ENCODE measurements at places on chromosomes 1 and 21. TPM values are rescaled to one million over a fixed set of nuclear protein-coding genes. Genes with fewer than 3 reads are reported as not detected.

- no peak overlapping the region for H3K27ac ChIP-seq
- peaks cover 8% of the 10 kb centered on the region for H3K4me1 ChIP-seq
- no peak for DNase-seq
- H3K4me3 ChIP-seq = no peak overlapping the region
- H3K36me3 ChIP-seq = no peaks in the 10 kb centered on the region
Observed at GRCh38 chr1:229094476-229095311, 176.2 kb upstream of the RAB4A start.

DNA sequence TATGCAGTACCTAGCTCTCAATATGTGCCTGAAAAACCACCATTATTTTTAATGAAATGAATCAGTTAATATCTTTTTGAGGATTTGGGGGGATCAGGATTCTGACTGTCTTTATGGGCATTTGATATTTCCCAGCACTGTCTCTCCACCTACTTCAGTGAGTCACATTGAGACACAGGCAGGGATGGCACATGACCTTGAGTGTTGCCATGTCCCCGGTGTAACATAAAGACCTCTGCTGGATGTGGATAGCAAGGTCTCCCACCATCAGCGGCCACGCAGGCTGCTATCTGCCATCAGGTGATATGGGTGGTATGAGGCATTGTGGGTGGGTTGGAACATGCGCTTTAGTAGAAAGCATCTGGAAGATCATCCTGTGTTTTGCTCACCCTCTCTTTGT lies 103.2 kb downstream of the RGL1 start:
- no peak overlapping the region for H3K27ac ChIP-seq
- H3K36me3 ChIP-seq = peaks cover 3% of the 10 kb centered on the region
- no peak overlapping the region for H3K4me3 ChIP-seq
- no peaks in the 10 kb centered on the region for H3K27me3 ChIP-seq

Gene SYTL1
- total RNA-seq = 39.6 TPM

- no peak overlapping the region for H3K4me3 ChIP-seq
- peaks cover 10% of the 10 kb centered on the region for H3K36me3 ChIP-seq
- H3K27ac ChIP-seq = no peak overlapping the region
Observed at GRCh38 chr1:147635342-147635741, 35.0 kb downstream of the ACP6 start.

Gene NBPF4
- 0.10 TPM for total RNA-seq

DNA sequence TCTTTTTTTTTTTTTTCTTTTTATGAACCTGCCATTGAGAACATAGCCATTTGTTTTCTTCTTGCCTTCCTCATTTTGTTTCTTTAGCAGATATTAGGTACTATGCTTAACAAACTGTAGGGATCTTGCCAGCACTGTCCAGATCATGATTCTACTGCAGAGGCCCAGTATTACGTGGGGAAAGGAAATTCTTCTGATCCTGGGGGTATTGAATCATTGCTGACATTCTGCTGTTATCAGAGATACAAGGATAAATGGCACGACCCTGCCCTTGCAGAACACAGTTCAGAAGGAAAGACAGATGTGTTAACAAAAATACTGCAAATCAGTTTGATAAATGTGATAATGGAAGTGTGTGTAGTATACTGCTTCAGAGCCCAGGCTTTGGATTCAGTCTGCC lies 56.2 kb downstream of the BTBD8 start:
- H3K27me3 ChIP-seq = no peaks in the 10 kb centered on the region
- no peak overlapping the region for H3K4me3 ChIP-seq
- H3K4me1 ChIP-seq = no peaks in the 10 kb centered on the region

Gene TRIM58
- 0.08 TPM for total RNA-seq

Gene ZMYM4
- total RNA-seq = 30.9 TPM

Gene SPATA46
- total RNA-seq = not detected

GRCh38 chr1:169900571-169900970 lies 6.9 kb upstream of the SCYL3 start:
- DNase-seq = no peak
- H3K4me1 ChIP-seq = peaks cover 12% of the 10 kb centered on the region
- no peak overlapping the region for H3K4me3 ChIP-seq
- H3K27me3 ChIP-seq = peaks cover 7% of the 10 kb centered on the region

GRCh38 chr1:94255476-94255875 lies 18.1 kb upstream of the ARHGAP29 start:
- H3K36me3 ChIP-seq = no peaks in the 10 kb centered on the region
- no peak overlapping the region for H3K4me3 ChIP-seq
- no peaks in the 10 kb centered on the region for H3K4me1 ChIP-seq
- H3K27me3 ChIP-seq = peaks cover 51% of the 10 kb centered on the region
- H3K27ac ChIP-seq = no peak overlapping the region
- no peak for DNase-seq

Gene ITPKB
- 30.7 TPM for total RNA-seq

DNA sequence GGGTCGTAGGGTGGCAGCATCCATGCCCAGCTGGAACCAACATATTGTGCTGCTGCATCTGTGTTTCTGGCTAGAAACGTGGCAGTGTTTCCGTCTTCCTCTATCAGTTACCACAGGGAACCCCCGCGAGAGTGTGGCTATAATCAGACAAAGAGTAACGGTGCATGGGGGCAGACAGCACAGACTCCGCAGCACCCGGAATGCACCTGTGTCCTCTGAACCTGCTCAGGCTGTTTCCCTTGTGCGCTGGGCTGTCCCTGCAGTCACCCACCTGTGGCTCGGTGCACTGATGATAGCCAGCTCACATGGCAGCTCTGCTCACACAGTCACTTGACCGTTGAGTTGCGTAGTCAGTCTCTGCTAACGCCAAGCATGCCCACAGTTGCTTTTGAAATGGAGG lies 11.4 kb upstream of the PCBP3 start:
- DNase-seq = no peak
- no peaks in the 10 kb centered on the region for H3K27me3 ChIP-seq
- H3K27ac ChIP-seq = no peak overlapping the region

Gene MMEL1
- total RNA-seq = 1.6 TPM

DNA sequence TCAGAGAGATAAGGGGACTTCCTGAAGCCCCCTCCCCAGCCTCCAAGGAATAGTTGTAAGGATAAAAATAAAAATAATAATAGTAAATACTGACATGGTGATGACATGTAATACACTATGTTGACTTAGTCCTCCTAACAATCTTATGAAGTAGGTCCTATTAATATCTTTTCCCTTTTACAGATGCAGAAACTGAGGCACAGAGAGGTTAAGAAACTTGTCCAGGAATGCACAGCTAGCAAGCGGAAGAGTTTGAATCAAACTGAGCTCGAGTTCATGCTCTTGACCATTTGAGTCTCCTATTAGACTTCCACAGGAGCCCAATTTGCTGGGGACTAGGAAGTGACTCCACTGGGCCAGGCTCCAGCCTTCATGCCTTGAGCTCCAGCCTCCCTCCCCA lies 194.8 kb downstream of the GRIK3 start:
- no peak for DNase-seq
- no peaks in the 10 kb centered on the region for H3K36me3 ChIP-seq
- no peak overlapping the region for H3K4me3 ChIP-seq

DNA sequence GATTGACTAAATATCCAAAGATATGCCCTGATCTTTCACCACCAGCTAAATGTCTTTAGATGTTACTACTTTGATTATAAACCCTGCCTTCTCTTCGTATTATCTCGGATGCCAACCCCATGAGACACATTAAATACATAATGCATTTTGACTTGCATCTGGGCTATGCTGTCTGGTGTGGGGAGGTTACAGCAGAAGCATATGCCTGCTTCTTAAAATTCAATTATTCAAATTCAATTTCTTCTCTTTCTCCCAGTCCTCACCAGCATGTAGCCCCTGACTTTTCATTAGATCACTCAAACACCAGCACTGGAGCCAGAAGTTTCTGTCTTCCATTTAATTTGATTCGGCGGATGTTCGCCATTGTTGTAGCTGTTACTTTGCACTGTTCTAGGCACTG lies 360.7 kb upstream of the CAMK1G start:
- no peak overlapping the region for H3K4me3 ChIP-seq
- no peaks in the 10 kb centered on the region for H3K36me3 ChIP-seq
- no peak for DNase-seq
- peaks cover 3% of the 10 kb centered on the region for H3K4me1 ChIP-seq
- no peak overlapping the region for H3K27ac ChIP-seq

DNA sequence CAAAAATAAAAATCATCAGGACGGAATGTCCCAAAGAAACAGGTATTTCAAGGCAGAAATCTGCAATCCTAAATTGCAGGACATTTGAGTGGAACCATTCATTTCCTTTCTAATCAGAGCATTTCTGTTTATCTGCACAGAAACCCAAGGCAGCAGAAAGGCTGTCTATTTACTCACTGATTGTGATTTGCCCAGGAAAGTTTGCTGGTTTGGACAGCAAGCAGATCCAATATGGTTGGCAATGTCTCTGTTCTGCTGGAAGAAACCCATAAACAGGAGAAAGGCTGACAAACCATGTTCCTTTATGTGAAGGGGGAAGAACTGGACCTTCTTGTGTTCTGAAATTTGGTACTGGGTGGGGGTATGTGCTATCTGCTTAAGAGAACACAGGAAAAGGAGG lies 120.1 kb downstream of the CLIC6 start:
- H3K4me1 ChIP-seq = peaks cover 8% of the 10 kb centered on the region
- H3K4me3 ChIP-seq = no peak overlapping the region
- H3K27ac ChIP-seq = no peak overlapping the region
- DNase-seq = no peak
- H3K27me3 ChIP-seq = no peaks in the 10 kb centered on the region

GRCh38 chr1:228416217-228416933 lies at the start of gene TRIM17:
TRIM17 (minus strand) TSS chr1:228416861; CDS start chr1:228415072, 1,789 bp downstream.
- H3K27ac ChIP-seq = peak within 1 kb of the TSS; percentile 79
- peak within 1 kb of the TSS; percentile 86 for H3K4me3 ChIP-seq
- peaks cover 7% of the 10 kb centered on the region for H3K4me1 ChIP-seq
- DNase-seq = peak; percentile 57
- H3K36me3 ChIP-seq = no peaks in the 10 kb centered on the region
- H3K27me3 ChIP-seq = peaks cover 30% of the 10 kb centered on the region

GRCh38 chr1:224745924-224746323 lies 129.8 kb downstream of the CNIH3 start:
- H3K27ac ChIP-seq = peak overlapping the region; percentile 85
- peak; percentile 42 for DNase-seq
- peaks cover 3% of the 10 kb centered on the region for H3K27me3 ChIP-seq
- peaks cover 40% of the 10 kb centered on the region for H3K4me1 ChIP-seq
- peaks cover 2% of the 10 kb centered on the region for H3K36me3 ChIP-seq

GRCh38 chr1:27391511-27392095 lies 819 bp upstream of the GPR3 start:
- peaks cover 7% of the 10 kb centered on the region for H3K4me1 ChIP-seq
- peak overlapping the region; percentile 84 for H3K4me3 ChIP-seq
- DNase-seq = peak; percentile 48

DNA sequence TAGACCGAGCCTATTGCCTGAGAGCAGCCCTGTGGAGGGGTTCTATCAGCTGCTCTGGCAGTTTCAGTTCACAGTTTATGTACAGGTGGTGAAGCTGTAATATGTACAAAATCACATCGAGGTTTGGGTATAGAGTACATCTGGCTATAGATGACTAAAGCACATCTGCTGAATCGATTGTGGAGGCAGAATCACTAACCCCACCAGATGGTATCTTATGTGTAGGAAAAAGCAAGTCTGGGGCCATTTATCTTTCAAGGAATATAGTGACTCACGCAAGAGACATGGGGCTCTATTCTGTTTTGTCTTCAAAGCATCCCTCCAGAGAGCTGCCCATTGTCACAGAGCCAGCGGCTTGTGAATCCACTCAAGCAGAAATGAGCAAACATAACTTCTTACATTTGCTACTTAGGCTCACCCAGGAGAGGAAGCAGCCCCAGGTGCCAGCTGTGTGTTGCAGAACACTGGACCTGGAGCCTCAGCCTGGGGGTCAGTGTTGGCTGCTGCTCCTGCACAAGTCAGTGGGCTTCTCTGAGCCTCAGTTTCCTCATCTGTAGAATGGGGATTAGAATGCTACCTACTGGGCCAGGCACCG lies 21.3 kb downstream of the MIIP start:
- no peak overlapping the region for H3K4me3 ChIP-seq
- H3K36me3 ChIP-seq = no peaks in the 10 kb centered on the region
- H3K4me1 ChIP-seq = peaks cover 8% of the 10 kb centered on the region
- H3K27me3 ChIP-seq = peaks cover 18% of the 10 kb centered on the region
- no peak for DNase-seq

Gene SH2D2A
- total RNA-seq = 186 TPM

Gene FLVCR1
- 9.6 TPM for total RNA-seq

- H3K27me3 ChIP-seq = no peaks in the 10 kb centered on the region
- H3K4me1 ChIP-seq = no peaks in the 10 kb centered on the region
- no peak overlapping the region for H3K27ac ChIP-seq
- no peak overlapping the region for H3K4me3 ChIP-seq
- no peaks in the 10 kb centered on the region for H3K36me3 ChIP-seq
Observed at GRCh38 chr1:33957854-33958253, 94.0 kb downstream of the HMGB4 start.

DNA sequence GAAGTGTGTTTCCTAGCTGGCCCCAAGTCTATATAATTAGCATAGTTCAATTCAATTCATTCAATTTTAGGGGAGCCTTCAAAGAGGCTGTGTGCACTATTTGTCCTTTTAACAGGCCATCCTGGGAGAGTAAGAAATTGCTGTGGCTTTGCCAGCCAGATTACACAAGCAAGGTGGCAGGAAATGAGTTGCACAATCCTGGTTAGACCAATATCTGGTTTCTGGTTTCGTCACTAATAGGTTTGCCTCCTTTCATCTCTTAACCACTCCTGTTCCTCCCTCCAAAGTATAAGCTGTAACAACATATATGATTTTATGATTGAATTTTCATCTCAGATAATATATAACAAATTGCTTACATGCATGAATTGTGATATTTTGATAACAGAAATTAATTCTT lies 84.1 kb upstream of the NEGR1 start:
- H3K36me3 ChIP-seq = no peaks in the 10 kb centered on the region
- H3K27ac ChIP-seq = no peak overlapping the region
- peak; percentile 7 for DNase-seq
- H3K4me3 ChIP-seq = no peak overlapping the region
- peaks cover 4% of the 10 kb centered on the region for H3K4me1 ChIP-seq
- peaks cover 7% of the 10 kb centered on the region for H3K27me3 ChIP-seq

- H3K4me3 ChIP-seq = no peak overlapping the region
- H3K27me3 ChIP-seq = no peaks in the 10 kb centered on the region
- H3K36me3 ChIP-seq = no peaks in the 10 kb centered on the region
- no peak overlapping the region for H3K27ac ChIP-seq
- DNase-seq = no peak
Observed at GRCh38 chr1:61426885-61427284, 298.1 kb downstream of the TM2D1 start.

- no peak overlapping the region for H3K4me3 ChIP-seq
- H3K4me1 ChIP-seq = peaks cover 51% of the 10 kb centered on the region
- H3K27ac ChIP-seq = peak overlapping the region; percentile 1
Observed at GRCh38 chr1:181135815-181136737, 47.6 kb downstream of the IER5 start.

Gene CFAP45
- total RNA-seq = 0.78 TPM

GRCh38 chr1:112872551-112872962 lies 83.4 kb downstream of the SLC16A1 start:
- H3K4me1 ChIP-seq = no peaks in the 10 kb centered on the region
- no peak overlapping the region for H3K4me3 ChIP-seq
- no peaks in the 10 kb centered on the region for H3K36me3 ChIP-seq

Gene SPRR2F
- not detected for total RNA-seq

Data from activated naive CD8-positive, alpha-beta T cell treated with anti-CD3 and anti-CD28 coated beads for 36 hours (primary cell).